ENCODE measurements at places on chromosomes 3 and 15. TPM values are rescaled to one million over a fixed set of nuclear protein-coding genes. Genes with fewer than 3 reads are reported as not detected.

Gene EFL1
- 26.4 TPM for total RNA-seq

Gene SPATA12
- not detected for total RNA-seq

Gene RAB6B
- not detected for total RNA-seq

Gene COPS2
- 58.2 TPM for total RNA-seq

Gene CCDC80
- total RNA-seq = 0.29 TPM

Gene CNTN3
- not detected for total RNA-seq

Gene GP9
- not detected for total RNA-seq

Gene TRAT1
- total RNA-seq = 225 TPM

Gene HRG
- total RNA-seq = not detected

Gene THSD4
- not detected for total RNA-seq

Gene CSTA
- total RNA-seq = not detected

Gene SPPL2A
- total RNA-seq = 82.4 TPM

Gene RETNLB
- total RNA-seq = not detected

Gene GPR15
- total RNA-seq = 14.2 TPM

Gene ATG3
- 67.7 TPM for total RNA-seq

Gene KLF15
- total RNA-seq = not detected

Gene ERICH6
- 0.48 TPM for total RNA-seq

Gene NDUFB4
- total RNA-seq = 111 TPM

Gene RSL24D1
- 102 TPM for total RNA-seq

Gene SERPINI2
- not detected for total RNA-seq

Gene ST3GAL6
- total RNA-seq = 0.10 TPM

Gene SEC61A1
- total RNA-seq = 159 TPM

Gene GALK2
- 26.5 TPM for total RNA-seq

Gene ARPP21
- not detected for total RNA-seq

Gene ANKDD1A
- total RNA-seq = 6.7 TPM

Gene FRMD4B
- 11.2 TPM for total RNA-seq

Gene HTR3E
- not detected for total RNA-seq

Gene CKMT1B
- not detected for total RNA-seq

Gene MNS1
- total RNA-seq = not detected

Gene CPNE4
- total RNA-seq = not detected

Gene SRP14
- 144 TPM for total RNA-seq

Gene SLC12A1
- not detected for total RNA-seq

Gene TMEM42
- 16.3 TPM for total RNA-seq
